Activated T-helper 1 cell treated with anti-CD3 and anti-CD28 coated beads, Interleukin-12 subunit alpha, Interleukin-12 subunit beta, Interleukin-2, Interleukin-4 antibody, amounts not matched to agents 30 ng/mL and 10 ng/mL and 1 ng/mL, durations not matched to agents 14 hours and 24 hours and 36 hours (primary cell): ENCODE measurements at places on chromosomes 5 and 9. TPM values are rescaled to one million over a fixed set of nuclear protein-coding genes. Genes with fewer than 3 reads are reported as not detected.

GRCh38 chr5:100950985-100951384 is 47.9 kb upstream of the ST8SIA4 start:
- DNase-seq: no peak

- no peak for DNase-seq
These were observed 314.3 kb upstream of the IRX1 start for GRCh38 chr5:3281366-3281765.

Gene CDKN2A
- total RNA-seq: 5.0 and 5.4 TPM in 2 replicates

- DNase-seq: no peak
These were observed 19.0 kb upstream of the SPINK4 start for GRCh38 chr9:33220681-33221567.

DNA sequence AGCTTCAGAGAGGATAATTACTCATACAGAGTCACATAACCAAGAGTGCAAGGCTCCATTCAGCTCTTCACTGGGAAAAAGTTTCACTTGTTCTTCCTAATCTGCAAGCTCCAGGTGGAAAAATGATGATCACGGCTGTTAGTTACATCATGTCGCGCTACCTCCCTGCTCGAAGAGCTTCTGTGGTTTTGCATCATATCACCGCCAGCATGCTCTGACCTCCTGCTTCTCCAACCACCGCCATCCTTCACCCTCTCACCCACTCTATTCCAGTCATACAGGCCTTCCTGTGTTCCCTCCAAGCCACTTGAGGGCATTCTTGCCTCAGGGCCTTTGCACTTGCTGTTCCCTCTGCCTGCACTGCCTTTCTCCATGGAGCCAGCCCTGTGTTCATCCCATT is 47.1 kb downstream of the COL27A1 start:
- no peak for DNase-seq

- no peak for DNase-seq
These were observed 620.5 kb upstream of the KLF4 start for GRCh38 chr9:108109927-108110690.

- DNase-seq: no peak
These were observed 159.5 kb upstream of the FTMT start for GRCh38 chr5:121692158-121692557.

DNA sequence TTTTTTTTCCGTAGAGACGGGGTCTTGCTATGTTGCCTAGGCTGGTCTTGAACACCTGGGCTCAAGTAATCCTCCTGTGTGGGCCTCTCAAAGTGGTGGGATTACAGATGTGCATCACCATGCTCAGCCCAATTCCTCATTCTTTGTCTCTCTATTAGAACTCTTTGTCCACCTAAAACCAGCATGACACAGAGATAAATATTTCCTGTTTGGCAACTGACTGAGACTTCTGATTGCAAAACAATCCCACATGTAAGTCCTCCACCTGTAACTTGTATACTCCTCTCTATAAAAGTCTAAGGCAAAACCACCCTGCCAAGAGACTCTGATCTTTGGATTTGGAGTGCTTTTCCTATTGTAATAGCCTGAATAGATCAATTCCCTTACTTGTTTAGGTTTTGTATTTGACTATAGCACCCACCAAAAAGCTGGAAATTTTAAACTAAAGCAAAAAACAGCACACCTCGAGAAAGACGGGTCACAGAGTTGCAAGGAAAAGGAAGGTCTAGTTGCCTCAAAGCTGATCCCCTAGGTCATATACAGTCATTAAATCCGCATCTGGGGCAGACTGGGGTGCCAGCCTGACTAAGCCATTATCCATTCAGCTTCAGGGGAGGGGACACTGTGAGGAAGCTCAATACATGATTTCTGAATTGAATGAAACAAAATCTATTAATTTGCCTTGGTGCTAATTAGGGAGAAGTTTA is 13.5 kb upstream of the KIF27 start:
- no peak for DNase-seq

- no peak for DNase-seq
These were observed 32.5 kb upstream of the GNA14 start for GRCh38 chr9:77680581-77680980.

Gene PCDHB10
- not detected in 2 replicates for total RNA-seq

DNA sequence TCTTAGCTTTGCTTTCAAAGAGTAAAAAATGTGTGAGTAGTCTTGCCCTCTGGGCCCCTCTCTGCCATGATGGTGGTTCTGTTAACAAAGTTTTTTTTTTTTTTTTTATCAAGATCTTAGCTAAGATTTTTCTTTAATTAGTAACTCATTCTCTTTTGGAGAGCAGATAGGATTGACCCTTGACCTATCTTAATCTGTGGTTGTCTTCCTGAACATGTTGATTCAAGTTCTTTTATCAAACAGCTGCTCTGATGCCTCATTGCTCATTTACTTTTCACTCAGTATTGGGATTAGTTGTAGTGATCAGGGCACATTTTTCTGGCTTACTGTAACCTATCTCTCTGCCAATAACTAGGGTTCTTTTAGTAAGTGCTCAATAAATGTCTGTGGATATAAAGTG is 106.3 kb downstream of the PCSK5 start:
- no peak for DNase-seq

DNA sequence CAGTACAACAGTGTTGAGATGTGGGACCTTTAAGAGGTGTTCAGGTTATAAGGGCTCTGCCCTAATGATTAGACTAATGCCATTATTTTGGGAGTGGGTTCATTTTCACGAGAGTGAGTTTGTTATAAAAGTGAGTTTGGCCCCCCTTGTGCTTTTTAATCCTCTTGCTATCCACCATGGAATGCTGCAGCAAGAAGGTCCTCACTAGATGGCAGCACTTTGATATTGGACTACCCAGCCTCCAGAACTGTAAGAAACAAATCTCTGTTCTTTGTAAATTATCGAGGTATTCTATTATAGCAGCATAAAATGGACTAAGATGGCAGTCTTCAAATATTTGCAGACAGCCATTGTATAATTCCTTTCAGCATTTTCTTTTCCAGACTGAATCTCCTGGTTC is 212.4 kb downstream of the LRRC70 start:
- DNase-seq: no peak

- DNase-seq: no peak
These were observed 59.7 kb downstream of the ATP10B start for GRCh38 chr5:160792281-160792680.

- DNase-seq: no peak
These were observed 12.1 kb upstream of the NCS1 start for GRCh38 chr9:130159915-130160670.

Gene ACOT12
- not detected in 2 replicates for total RNA-seq

GRCh38 chr9:107488375-107489143 is 1.0 kb downstream of the KLF4 start:
- peak; percentile 7 for DNase-seq

GRCh38 chr5:110702300-110702699 is 24.2 kb downstream of the TMEM232 start:
- no peak for DNase-seq

Gene PCDHB11
- total RNA-seq: not detected in 2 replicates

DNA sequence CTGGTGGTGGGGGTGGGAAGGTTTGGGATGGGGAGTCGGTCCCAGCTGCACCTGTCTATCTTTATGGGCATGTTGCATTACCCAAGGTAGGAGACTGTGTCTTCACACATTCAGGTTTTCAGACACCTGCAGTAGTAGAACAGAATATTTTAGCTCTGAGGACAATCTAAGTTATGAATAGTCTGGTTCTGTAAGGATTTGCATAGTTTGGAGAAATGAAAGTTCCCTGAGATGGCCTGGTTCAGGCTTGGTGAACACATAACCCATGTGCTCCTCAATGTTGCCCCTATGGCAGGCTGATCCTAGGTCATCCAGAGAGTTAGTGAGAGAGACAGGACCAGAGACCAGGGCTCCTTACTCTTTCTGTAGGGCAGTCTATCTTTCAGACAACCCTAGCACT is 20.7 kb downstream of the TNFSF8 start:
- DNase-seq: no peak

DNA sequence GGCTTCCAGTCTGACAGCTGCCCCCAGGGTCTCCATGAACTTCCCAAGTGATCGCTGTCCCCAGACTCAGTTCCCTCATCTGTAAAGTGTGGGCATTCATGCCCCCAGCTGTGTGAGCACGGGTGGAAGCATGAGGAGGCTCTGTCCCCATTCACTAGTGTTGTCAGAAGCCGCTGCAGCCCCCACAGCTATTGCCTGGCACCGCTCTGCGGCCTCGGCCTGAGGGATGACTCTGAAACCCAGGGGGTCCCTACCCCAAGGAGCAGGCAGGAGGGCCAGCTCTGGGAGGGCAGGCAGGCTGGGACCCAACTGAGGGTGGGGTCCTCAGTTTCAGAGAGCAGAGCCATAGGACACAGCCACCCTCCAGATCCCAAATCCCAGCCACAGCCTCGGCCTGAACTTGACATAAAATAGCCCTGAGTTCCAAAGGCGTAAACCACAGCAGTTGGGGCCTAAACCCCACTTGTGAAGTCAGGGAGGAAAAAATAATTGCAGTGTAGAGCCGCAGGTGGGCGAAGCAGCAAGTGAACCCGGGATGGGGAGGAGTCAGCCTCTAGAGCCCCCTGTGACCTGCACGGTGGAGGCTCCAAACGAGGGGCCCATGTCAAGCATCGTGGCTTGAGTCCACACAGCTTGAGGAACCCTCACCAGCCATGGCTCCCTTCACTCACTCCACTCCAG is 66.0 kb upstream of the ADAMTS2 start:
- DNase-seq: no peak

DNA sequence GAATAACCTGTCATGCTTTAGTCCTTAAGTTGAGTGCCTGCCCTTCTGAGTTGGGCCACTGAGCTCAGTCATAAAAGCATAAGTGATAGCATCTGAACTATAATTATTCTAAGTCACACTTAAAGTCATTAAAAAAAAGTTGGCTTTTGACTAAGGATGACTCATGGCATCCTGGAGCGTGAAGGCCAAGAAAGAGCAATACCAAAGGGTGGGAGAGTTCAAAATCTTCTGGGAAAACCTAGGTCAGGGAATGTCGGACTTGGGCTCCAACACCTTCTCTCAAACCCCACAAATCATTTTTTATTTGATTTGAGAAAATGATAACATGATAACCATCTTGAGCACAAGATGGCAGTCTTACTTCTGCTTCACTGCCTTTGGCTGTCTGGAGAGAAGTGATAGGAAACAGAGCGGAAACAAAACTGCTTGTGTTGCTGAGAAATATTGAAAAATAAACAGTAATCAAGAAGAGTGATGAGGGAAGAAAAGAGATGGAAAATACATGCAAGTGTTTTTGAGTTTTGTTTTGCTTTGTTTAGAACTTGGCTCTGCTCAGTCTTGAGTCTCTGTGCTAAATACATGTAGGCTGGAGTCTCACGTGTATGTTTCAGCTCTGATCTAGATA is 16.9 kb upstream of the NTRK2 start:
- DNase-seq: no peak

Gene MAMDC4
- 18.2 and 23.6 TPM in 2 replicates for total RNA-seq

DNA sequence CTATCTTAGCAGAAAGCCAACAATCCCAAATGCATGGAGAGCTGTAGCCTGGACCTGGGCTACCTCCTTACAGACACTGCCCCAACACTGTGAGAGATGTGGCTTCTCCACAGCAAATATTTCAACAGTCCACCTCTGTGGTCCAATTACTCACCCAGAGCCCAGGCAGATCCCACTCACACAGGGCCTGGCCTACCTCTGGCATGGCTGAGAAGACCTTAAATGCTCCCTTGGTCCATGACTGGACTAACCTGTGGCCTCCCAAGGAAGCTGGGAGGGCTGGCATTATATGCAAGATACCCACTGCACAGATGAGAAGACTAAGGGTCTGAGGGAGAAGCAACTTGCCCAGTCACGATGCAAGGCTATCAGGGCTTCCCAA is 22.8 kb upstream of the SLC25A51 start:
- DNase-seq: no peak

GRCh38 chr9:5269249-5269715 is 35.2 kb downstream of the RLN2 start:
- no peak for DNase-seq

DNA sequence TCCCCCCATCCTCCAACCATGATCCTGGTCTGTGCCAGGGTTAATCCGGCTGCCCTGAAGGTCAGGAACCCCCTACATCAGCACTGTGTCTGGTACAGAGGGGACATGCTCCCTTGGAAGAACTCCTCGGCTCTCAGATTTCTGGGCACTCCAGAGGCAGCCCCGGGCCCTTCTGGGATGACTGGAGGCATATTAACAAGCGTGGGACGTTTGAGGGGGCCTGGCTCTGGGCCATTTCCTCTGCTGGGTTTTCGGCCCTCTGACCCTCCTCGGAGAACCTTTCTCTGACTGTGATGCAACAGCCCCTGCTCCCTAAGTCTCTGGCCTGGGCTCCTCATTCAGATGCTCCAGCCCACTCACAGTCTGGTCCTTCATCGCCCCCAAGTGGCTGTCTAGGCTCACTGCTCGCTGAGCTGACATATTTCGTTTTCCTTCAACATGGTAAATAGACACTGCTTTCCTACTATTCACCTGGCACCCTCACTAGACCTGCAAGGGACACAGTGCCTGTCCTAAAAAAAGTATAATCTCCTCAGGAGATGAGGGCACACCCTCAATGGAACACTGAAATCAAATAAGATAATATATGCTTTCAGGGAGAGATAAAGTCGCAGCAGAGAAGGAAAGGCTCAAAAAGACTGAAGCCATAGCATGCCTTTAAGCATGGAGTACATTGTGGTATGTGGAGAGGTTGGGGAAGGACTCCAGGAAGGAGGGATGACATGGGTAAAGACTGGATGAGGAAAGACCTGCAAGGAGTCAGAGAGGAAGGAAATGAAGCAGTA is 404.7 kb upstream of the TRPC7 start:
- no peak for DNase-seq

- DNase-seq: no peak
These were observed 16.7 kb downstream of the TCF7 start for GRCh38 chr5:134131165-134131564.

Gene BTNL3
- total RNA-seq: not detected in 2 replicates

DNA sequence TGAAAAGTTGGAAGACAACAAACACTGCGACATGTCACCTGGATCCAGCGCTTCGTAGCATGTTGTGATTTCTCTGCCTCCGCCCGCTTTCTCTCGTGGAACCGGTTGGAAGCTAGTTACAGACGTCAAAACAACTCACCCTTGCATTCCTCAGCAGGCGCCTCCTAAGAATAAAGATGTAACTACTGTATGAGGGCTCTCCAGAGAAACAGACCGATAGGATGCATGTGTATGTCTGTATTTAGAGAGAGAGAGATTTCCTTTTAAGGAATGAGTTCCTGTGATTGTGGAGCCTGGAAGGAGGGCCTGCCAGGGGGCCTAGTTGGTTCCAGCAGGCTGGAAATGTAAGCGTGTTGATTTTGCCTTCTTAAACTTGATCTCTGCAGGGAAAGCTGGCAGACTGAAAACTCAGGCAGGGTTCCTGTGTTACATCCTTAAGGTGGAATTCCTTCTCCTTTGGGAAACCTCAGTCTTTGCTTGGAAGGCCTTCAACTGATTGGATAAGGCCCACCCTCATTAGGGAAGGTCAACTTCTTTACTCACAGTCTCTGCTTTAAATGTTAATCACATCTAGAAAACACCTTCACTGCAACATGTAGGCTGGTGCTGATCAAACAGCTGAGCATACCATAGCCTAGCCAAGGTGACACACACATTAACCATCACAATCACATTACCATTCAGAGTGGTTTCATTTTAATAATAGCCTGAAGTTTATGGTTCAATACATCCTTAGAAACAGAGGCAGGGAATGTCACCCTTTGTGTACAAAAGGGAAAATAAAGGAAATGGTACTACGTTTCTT is 163.8 kb downstream of the SYK start:
- no peak for DNase-seq

Gene MEIKIN
- not detected in 2 replicates for total RNA-seq

GRCh38 chr9:78857373-78858225 is 560.7 kb downstream of the PSAT1 start:
- no peak for DNase-seq

- DNase-seq: no peak
These were observed 16.8 kb downstream of the NCS1 start for GRCh38 chr9:130188860-130189481.
